ENCODE measurements at places on chromosomes 12 and 14.

- DNase-seq = peak; percentile 92
Observed at GRCh38 chr12:120234643-120235368, 30.7 kb downstream of the PXN start.

DNA sequence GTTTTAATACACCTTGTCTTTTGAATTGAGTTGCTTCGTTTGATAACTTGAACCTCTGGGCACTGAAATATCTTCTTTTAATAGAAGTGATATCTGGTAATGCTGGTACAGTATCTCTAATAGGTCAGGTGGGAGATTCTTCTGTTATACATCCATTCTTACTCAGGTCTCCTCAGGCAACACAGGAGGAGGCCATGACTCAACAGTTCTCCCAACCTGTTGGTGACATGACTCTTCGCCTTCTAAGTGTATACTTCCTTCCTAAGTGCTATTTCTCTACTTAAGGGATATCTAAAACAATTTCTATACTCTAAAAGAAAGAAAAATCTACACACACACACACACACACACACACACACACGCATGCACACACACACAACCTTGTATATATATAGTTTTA lies 509.1 kb downstream of the PCNX1 start:
- DNase-seq = no peak

DNA sequence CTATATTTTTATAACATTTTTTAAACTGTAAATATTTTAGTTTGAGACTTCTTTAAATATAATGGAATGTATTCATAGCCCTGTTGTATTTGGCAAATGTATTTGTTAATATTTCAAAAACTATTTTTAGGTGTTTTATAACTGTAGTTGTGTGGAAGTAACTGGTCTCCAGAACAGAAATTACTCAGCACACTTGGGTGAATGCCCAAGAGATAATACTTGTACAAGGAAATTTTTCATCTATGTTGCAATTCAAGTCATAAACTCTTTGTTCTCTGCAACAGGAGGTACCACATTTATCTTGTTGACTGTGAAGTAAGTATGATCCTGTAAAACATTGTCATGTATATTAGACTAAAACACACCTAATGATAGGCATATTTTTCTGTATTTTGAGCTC lies 72.8 kb downstream of the SLCO1B3 start:
- no peak for DNase-seq

DNA sequence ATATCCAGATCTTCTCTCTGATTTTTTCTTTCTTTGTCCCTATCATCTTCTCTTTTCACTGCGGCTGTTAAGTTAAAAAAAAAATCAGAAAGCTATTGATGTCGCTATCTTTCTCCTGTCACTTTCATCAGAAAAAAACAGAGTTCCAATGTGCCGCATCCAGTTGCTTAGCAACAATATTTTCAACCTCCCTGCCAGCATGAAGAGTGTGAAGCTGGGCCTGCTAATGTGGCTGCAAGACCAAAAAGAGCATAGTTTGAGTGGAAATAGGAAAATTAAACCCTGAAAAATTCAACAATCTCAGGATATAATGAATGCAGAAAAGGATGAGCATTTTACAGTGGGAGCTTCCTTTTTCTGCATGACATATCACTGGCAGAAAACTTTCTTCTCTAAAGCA lies 1025.4 kb upstream of the LRFN5 start:
- DNase-seq = no peak

DNA sequence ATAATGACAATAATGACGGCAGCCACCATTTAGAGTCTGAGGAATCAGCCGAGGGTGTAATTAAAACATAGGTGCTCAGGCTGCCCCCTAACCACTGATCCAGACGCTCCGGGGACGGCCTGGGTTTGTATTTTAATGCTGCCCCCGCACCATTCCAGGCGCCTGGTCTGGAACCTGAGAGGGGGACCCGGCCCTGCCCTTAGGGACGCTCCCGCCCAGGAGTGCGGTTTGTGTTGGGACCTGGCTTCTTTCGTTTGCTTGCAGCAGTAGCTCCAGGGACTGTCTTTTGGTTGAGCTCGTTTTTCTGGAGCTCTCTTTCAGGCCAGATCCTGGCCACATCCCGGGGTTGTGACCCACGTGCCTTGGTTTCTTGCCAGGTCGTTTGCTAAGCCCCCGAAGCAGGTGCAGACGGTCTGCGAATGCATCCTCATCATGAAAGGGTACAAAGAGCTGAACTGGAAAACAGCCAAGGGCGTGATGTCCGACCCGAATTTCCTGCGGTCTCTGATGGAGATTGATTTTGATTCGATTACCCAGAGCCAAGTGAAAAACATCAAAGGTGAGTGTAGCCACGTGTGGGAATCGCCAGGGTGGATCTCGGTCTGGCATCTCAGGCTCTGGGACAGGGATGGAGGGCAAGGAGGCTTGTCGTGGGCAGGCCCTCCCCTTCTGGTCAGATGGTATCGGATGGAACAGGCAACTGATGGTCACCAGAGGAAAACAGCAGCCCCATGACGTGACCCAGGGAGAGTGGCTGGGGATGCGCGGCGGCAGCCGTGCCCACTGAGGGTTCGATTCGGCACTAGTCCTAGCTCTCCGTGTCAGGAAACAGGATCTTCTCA lies 63.5 kb downstream of the CCDC92 start:
- no peak for DNase-seq

Data from fibroblast of the conjunctiva (primary cell).